OCI-M1 (cell line): ENCODE measurements at places on chromosomes 6 and 20.

GRCh38 chr20:38870733-38871559, 55.3 kb upstream of the FAM83D start:
- no peak for DNase-seq

GRCh38 chr20:40196846-40197436, 492.1 kb downstream of the MAFB start:
- no peak for DNase-seq

DNA sequence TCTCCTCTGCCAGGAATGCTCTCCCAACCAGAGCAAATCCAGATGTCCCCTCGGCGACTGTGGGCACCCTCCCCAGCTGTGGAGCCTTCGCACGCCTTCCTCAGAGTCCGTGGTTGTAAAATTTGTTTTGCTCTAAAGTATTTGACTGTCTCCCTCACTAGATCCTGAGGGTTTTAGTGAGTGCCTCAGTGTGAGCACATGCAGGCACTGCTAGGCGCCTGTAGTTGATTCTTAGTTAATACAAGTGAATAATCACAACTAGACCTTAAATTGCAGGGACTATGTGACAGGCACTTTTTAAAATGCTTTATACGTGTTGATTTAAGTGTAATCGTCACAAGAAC, 680 bp upstream of the MTCH1 start:
- peak; percentile 67 for DNase-seq

GRCh38 chr6:108715832-108716231, 132.4 kb upstream of the ARMC2 start:
- no peak for DNase-seq

GRCh38 chr6:146857980-146858347, 259.2 kb downstream of the ADGB start:
- no peak for DNase-seq

GRCh38 chr6:75830959-75831885, 82.2 kb downstream of the MYO6 start:
- no peak for DNase-seq

GRCh38 chr6:3687847-3688246, 63.7 kb downstream of the PXDC1 start:
- DNase-seq, result no peak

- DNase-seq, result no peak
These were observed 149.5 kb downstream of the DOK5 start for GRCh38 chr20:54624706-54625390.

DNA sequence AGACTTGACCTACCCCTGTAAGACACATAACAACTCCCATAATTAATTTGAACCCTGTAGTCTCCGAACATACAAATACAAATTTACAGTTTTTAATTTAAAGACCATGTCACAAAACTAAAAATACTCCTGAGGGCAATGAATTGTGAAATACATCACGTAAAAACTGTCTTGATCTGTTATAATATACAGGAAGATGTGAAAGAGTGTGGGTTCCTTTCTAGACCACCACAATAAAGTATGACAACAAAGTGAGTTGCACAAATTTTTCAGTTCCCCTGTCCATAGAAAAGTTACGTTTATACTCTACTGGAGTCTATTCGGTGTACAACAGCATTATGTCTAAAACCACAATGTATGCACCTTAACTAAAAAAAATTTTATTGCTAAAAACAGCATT, 11.0 kb upstream of the BLOC1S5 start:
- no peak for DNase-seq

GRCh38 chr6:36714511-36714910, 16.9 kb downstream of the RAB44 start:
- DNase-seq, result no peak

- no peak for DNase-seq
These were observed 35.5 kb upstream of the VGLL2 start for GRCh38 chr6:117229870-117230269.

GRCh38 chr20:11261533-11262000, 587.8 kb upstream of the JAG1 start:
- DNase-seq, result no peak

GRCh38 chr6:118086159-118086558, 179.1 kb downstream of the SLC35F1 start:
- DNase-seq, result no peak

DNA sequence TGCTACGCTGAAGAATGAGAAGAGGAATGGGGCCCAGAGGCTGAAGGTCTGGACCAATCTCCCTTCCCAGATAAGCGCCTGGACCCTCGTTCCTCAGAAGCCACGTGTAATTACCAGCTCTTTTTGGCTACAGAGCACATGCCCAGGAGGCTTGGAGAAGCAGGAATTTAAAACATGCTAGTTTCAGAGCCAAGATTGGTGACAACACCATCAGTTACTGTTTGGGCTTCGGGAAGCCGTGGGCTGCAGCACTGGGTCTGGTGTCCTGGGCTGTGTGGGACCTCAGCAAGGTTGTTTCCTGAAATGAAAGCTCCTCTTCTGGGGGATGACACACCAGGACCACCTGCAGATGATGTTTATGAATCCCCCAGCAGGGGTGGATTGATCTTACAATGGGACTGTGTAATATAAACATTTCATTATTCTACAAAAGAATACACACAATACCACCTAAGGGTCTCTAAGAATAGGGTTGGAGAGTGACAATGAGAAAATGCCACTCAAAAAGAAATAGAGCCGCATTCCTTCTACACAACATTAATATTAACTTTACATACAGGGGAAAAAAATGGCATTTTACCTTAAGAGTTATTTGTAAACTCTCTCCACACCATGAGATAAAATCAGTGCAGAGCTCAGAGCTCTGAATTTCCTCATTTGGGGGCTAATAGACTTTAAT, 207.8 kb upstream of the FOXQ1 start:
- no peak for DNase-seq

DNA sequence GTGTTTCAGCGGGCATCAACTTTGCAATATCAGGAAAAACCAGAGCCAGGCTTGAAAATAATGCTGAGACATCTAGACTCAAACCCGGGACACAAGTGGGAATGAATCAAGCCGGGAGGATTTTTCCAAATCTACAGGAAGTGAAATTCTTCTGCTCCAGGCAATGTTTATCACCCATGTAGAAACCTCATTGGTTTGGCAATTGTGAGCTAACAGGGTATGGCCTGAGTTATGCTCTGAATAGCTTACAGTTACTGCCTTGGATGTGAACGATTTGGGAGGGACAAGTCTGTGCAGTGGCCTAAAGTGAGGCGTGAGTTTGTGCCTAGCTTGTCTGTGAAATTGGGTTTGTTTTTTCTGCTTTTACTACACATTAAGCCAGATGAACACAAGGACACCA, 87.4 kb downstream of the PCSK2 start:
- DNase-seq, result no peak

DNA sequence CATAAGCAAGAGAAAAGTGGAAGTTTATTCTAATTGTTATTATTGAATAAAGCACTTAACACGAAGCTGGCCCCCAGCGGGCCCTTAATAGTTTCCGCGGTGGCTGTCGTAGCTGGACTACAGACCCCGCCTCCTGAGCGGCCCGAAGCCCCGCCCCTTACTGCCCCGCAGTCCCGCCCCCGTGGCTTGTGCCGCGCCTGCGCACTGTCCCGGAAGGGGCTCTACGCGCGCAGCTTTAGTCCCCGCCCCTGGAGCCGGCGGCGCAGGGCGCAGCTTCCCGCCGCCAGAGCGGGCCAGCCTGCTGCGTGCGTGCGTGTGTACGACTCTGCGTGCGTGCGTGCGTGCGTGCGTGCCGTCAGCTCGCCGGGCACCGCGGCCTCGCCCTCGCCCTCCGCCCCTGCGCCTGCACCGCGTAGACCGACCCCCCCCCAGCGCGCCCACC, at the start of gene VAPB:
Gene VAPB, plus strand, starts transcription at position 348 of the 442 bp plus-strand sequence. CDS start 231 bp downstream, outside the sequence.
- peak; percentile 97 for DNase-seq

- DNase-seq, result no peak
These were observed 10.7 kb downstream of the SUN5 start for GRCh38 chr20:32993496-32994050.

DNA sequence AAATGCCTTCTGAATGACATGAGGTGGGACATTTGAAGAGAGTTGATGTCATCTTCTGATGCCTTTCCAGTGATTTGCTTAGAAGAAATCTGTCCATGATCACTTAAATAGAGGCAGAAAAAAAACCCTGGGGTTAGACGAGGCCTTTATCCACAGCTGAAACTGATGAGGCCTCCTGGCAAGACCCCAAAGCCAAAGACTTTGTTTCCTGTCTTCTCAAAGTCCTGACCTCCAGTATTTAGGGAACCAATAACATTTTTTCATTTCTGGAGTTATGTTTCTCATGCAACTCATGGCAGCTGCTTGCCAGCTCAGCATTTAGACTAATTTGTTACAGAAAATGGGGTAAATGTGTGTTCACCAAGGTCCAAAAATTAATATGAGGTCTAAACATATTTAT, 248.0 kb upstream of the PRDM1 start:
- no peak for DNase-seq

- peak; percentile 27 for DNase-seq
These were observed 2.9 kb downstream of the TNNC2 start for GRCh38 chr20:45823949-45824835.

DNA sequence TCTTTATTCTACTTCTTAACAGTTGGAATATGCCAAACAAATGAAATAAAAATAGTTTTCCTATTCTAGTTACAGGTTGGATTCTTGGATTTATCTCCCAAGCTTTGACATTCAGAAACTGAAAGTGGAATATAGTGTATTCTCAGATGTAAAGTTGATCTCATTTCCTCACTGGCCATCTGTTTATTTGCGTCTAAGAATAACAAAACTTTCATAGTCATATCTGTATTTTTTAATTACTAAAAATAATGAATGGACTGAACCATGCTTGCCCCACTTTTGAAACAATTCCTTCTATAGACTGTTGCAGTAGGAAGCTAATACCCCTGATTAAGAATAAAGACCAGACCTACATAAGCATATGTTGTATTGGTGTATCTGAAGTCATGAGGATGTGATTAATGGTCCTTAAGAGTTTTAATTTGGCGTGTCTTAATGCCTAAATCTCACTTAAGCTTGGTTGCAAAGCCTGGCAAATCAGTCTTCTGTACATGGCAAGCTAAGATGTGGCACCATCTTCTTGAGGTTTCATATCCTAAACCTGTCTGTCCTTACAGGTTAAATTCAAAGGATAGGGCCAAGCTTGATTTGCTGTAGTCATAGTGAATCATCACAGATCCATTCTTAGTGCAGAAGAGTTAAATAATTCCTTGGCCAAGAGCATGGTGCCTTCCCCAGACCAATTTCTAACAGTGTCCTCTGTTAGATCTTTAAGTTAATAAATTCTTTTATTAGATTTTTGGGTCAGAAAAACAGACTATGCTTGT, 58.9 kb downstream of the FOXO3 start:
- no peak for DNase-seq

- no peak for DNase-seq
These were observed 159.8 kb downstream of the RPS12 start for GRCh38 chr6:132974122-132974521.

GRCh38 chr6:118528129-118528528, 20.0 kb upstream of the PLN start:
- DNase-seq, result no peak

- DNase-seq, result no peak
These were observed 24.0 kb downstream of the SLC26A8 start for GRCh38 chr6:36000451-36000850.

DNA sequence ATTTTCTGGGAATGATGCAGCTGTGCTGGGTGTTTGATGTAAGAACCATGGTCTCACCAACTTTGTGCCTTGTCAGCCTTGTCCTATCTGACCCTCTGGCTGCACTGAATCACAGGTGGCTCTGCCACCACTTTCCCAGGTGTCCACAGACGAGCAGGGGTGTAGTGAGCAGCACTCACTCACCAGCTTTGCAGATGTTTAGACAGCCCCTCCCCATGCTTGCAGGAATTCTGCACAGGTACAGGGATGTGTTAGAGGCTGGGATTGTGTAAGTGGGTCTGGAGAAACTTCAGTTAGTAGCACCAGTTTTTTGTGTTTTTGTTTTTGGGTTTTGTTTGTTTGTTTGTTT, 88.2 kb upstream of the NAA20 start:
- DNase-seq, result no peak

- DNase-seq, result no peak
These were observed 86.1 kb downstream of the FOXC1 start for GRCh38 chr6:1695546-1696462.

- no peak for DNase-seq
These were observed 184.3 kb upstream of the CST7 start for GRCh38 chr20:24764794-24765202.

DNA sequence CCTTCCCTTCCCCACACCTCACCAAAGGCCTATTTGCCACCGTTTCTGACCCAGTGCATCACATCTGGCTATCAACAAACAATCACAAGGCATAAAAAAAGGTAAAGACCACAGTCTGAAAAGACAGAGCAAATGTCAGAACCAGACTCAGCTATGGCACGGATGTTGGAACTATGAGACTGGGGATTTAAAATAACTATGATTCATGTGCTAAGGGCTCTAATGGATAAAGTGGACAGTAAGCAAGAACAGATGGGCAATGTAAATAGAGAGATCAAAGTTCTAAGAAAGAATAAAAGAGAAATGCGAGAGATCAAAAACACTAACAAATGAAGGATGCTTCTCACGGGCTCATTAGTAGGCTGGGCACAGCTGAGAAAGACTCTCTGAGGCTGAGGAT, 99.5 kb downstream of the LAMP5 start:
- DNase-seq, result no peak

DNA sequence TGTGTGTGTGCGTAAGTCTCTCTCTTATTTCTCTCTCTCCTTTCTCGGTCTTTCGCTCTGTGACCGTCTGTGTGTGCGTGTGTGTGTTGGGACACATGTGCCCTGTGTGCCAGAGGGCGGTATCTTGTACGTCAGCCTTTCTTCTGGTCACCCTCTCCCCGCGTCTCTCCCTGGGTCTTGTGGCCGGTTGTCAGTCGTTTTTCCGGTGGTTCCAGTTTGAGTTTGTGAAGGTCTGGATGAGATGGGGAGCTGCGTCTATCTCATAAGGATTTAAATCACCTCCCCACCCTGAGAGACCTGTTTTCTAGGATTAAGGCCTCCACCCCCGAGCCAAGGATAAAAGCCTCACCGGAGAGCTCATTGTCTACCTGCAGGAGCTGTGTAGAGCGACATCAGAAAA, 295.5 kb upstream of the ZNF337 start:
- no peak for DNase-seq

DNA sequence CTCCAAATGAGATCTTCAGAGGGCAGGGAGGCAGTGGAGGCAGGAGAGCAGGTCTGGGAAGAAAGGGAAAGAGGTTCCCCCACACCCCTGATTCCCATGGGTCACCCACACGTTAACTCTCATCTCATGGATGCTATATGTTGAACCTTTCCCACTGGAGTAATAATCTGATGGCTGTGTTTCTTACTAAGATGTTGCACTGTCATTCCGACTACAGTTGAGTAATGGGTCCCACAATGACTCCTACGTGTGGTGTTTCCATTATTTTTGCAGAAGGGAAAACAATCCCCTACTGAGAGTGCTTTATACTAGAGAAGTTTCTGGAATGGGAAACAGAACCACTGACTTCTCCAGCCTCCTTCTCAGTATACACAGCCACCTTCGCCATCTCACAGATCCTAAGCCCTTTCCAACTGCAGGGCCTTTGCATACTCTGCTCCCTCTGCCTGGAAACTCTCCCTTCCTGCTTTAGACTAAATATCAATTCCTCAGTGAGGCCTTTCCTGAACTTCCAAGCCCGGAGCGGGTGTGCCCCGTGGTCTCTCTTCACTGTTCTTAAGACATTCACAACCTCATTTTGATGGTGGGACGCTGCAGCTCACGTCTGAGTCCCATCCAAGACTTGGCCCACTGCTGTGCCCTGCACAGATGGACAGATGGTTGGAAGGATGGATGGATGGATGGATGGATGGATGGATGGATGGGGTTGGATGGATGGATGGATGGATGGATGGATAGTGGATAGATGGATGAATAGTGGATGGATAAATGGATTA, 238.6 kb upstream of the PMEPA1 start:
- DNase-seq, result no peak
